ENCODE measurements at places on chromosomes 3 and 15. TPM values are rescaled to one million over a fixed set of nuclear protein-coding genes. Genes with fewer than 3 reads are reported as not detected.
A peak's percentile ranks its signal among the peaks of the same experiment; 100 is the strongest.

Gene LRRC3B
- total RNA-seq, result 0.43 TPM

DNA sequence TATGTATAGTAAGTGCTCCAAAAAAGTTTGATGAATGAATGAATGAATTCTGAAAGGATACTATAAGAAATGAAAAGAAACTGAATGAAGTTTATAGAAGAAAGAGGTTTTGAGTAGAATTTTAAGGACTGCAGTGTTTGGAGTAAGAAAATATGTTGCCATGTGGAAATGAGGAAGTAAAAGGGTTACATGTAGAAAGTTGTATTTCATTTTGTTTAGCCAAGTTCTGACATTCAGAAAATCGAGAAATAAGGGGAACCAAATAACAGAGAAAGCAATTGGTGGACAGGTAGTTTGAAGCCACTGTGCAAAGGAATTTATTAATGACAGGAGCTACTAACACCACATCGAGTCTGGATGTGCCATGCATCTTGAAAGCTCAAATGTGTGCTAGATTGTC lies 200.7 kb downstream of the SATB1 start:
- DNase-seq, result no peak

DNA sequence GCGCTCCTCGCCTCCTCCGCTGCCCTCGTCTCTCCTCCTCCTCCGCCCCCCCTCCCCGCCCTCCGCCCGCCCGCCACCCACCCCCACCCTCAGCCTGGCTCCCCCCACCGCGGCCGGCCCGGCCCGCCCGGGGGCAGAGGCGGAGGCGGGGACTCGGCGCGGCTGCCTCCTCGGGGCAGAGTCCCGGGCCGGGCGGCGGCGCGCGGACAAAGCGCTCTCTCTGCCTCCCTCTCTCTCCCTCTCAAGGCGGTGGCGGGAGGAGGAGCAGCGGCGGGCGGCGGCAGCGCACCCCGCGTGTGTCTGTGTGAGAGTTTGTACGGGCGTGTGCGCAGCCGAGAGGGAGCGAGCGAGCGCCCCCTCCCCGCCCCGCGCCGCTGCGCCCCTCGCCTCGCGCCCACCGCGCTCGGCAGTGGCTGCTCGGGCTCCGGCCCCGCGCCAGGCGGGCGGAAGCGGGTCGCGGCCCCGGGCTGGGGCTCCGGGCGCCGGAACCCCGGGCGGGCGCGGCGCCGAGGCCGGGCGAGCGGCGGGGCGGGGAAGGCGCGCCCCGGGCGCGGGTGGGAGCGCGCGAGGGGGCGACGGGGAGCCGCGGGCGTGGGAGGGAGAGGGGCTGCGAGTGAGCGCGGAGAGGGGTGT lies at the start of gene IGF2BP2:
IGF2BP2 (minus strand) TSS at position 37 of the 633 bp plus-strand sequence. CDS start 82 bp downstream, outside the sequence.
- DNase-seq, result peak; percentile 83

DNA sequence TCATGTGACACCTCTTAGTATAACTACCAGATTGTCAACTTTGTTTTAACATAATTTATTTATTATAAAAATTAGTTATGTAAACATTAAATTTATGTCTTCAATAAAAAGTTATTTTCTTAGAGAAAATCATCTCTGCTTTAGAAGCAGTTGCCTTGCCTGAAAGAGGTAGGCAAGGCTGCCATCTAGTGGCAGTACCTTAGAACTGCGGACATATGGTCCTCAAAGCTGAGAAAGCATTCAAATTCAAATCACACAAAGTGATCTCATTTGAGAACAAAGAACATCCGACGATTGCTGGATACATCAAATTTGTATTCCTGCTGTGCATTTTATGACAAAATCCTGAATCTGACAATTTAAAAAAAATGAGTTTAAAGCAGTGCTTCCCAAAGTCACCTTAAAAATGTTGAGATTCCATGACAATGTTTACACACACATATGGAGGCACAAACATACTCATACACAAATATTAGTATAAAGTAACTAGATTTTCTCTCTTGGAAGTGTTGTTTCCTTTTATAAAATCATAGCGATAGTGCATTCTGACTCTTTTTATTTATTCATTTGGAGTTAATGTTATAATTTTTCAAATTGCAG lies 617.4 kb downstream of the CADM2 start:
- no peak for DNase-seq

DNA sequence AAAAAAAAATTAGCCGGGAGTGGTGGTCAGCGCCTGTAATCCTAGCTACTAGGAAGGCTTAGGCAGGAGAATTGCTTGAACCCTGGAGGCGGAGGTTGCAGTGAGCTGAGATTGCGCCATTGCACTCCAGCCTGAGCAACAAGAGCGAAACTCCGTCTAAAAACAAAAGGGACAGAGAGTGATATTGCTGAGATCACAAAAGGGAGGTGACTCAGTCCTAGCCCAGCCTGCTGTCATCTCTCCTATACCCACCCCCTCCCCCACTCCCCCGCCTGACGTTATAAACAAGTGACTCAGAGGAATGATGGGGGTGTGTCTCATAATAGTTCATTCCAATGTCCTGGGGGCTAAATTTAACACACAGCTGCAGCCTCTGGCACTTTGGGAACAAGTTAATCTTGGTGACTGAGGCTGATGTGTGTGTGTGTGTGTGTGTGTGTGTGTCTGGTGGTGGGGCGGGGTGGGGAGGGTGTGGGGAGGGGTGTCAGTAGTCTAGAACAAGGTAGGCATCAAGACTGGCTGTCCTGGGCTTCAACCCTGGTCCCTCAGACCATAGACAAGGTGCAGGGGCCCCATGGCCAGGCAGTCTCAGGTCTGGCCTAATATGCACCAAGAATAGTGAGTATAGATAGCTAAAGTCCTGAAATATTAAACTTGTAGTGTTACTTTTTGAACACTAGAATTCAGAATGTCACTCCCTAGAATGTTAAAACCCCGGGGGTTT lies 1.3 kb upstream of the KLHL40 start:
- DNase-seq, result peak; percentile 81

Gene CMTM6
- 15.4 TPM for total RNA-seq

- DNase-seq, result no peak
Measured at GRCh38 chr3:179599531-179599930, 4.9 kb downstream of the MRPL47 start.

GRCh38 chr3:15094187-15094875 lies 4.6 kb downstream of the RBSN start:
- no peak for DNase-seq

- no peak for DNase-seq
Measured at GRCh38 chr3:30399394-30400181, 206.8 kb upstream of the TGFBR2 start.

- DNase-seq, result peak; percentile 76
Measured at GRCh38 chr15:43879386-43880355, 52.9 kb downstream of the WDR76 start.

Gene EFCAB12
- total RNA-seq, result 0.16 TPM

DNA sequence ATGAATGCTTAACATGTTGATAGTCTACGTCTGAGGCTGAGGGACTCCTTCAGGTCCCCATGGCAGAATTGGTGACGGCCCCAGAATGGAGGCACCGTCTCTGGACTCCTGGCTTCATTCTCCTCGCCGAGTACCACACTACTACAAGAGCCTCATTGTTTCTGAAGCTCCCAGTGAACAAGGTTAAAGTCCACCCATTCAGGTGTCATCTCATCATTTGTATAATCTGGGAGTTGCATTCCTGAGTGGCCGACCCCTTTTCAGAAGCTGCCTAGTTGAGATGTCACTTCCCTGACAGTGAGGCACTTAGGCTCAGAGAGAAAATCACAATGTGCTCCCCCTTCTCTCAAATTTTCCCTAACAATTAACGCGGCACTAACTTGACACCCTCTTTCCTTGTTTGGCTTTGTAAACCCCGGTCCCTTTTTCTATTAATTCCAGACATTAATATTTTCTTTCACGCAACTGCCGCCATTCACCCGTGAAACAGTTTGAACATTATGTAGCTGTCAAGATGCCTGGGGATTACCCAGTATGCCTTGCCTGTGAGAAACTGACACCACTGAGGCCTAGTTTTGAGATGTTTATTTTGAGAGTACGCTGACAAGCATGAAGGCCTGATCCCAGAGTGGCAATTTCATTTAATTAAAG lies 105.6 kb downstream of the MCTP2 start:
- no peak for DNase-seq

DNA sequence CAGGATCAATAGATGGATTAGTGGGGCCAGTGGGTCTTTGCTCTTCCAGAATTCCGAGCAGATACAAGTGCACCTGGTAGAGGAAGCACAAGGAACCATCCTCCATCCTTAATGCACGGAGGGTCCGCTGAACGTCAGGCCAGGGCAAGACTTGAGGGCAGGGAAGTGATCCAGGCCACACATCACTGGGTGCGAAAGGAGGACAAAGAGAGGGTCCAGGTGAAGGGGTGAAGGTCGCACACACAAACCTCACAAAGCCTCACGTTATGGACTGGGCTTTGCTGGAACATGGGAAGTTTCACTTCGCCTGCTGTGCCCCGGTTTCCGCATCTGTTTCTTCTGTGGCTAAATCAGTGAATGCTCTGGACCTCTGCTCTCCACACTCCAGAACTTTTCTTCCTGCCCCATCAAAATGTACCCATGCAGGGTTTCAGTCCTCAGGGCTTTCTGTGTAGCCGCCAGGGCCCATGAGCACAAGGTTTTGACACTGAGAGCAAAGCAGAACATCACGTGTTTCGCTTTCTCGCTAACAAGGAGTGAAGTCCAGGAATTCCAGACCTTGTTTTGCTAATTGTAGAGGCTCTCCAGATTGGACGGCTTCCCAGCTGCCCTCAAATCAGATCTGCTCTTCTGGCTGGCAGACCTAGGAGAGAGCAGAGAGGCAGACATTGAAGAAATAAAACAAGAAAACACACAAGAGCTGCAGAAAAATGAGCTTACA lies 56.3 kb downstream of the KLF15 start:
- no peak for DNase-seq

DNA sequence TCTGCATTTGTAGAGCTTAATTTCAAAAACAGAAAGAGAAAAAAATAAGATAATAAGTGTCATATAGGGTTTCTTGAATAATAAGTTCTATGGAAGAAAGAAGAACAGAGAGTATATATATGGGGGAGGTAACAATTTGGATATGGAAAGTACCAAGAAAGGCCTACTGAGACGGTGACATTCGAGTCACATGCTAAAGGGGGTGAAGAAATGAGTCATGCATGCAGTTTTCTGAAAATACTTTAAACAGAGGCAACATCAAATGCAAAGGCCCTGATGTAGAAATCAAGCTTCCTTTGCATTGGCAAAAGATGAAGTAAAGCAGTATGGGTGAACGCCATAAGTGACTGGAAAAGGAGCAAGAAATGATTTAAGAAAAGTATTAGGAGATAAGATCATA lies 371.6 kb upstream of the ZNF385D start:
- no peak for DNase-seq

Gene LOXL1
- 29.1 TPM for total RNA-seq

GRCh38 chr3:7669641-7670040 lies 808.7 kb downstream of the GRM7 start:
- DNase-seq, result no peak

Gene SEMA3G
- total RNA-seq, result 15.3 TPM

GRCh38 chr3:173939331-173939730 lies 541.8 kb downstream of the NLGN1 start:
- no peak for DNase-seq

Gene CLSTN2
- 3.9 TPM for total RNA-seq

GRCh38 chr3:185188816-185189215 lies 36.0 kb upstream of the C3orf70 start:
- DNase-seq, result no peak

Gene AHSG
- total RNA-seq, result not detected

DNA sequence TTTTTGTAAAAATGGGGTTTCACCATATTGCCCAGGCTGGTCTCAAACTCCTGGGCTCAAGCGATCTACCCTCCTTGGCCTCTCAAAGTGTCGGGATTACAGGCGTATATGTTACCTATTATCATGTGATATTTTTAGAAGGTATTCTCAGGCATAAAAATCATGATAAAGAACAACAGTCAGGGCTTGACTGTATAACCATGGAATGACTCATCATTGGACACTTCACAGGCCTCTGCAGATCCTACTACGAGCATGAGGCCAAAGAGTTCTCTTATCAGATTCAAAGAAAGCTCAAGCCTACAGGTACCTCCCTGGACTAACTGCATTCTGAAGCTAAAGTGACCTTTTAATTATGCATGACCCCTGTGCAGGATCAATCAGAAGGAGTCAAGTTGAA lies 91.7 kb upstream of the PRICKLE2 start:
- no peak for DNase-seq

Gene EPB42
- 0.38 TPM for total RNA-seq

GRCh38 chr3:100766069-100766468 lies 56.8 kb downstream of the TFG start:
- DNase-seq, result no peak

Gene CDC25A
- total RNA-seq, result 0.32 TPM

DNA sequence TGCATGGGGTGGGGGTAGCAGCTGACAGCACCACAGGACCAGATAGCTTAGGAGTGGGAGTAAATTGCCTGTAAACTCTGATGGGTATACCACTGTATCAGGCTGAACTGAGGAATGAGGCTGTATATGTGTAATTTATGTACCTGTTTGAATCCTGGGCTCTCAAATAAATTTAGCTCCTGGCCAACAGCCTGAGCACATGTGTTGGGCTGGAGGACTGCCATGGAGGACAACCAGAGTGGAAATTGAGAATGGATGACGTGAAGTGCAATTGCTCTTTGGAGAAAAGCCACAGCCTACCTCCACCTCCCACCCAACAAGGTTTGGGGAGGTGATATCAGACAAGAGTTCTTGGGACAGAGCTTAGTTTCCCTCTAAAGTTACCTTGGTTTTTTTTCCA lies 328.6 kb upstream of the PROK2 start:
- DNase-seq, result no peak

- no peak for DNase-seq
Measured at GRCh38 chr3:161419555-161420333, 48.4 kb upstream of the SPTSSB start.

Gene SLC6A1
- 2.1 TPM for total RNA-seq

GRCh38 chr15:74788683-74789151 lies 6.8 kb downstream of the CSK start:
- no peak for DNase-seq

GRCh38 chr3:79314962-79315361 lies 452.8 kb downstream of the ROBO1 start:
- DNase-seq, result no peak

- no peak for DNase-seq
Measured at GRCh38 chr3:105791919-105792786, 76.7 kb downstream of the CBLB start.

- DNase-seq, result peak; percentile 98
Measured at GRCh38 chr15:63504247-63504978, at the start of gene USP3. TSS of gene USP3 (plus strand) at chr15:63504593. CDS start at chr15:63504740, 147 bp downstream.

Measured in cardiac septum (tissue), 1 donor.